ENCODE measurements at places on chromosomes 4 and X. TPM values are rescaled to one million over a fixed set of nuclear protein-coding genes. Genes with fewer than 3 reads are reported as not detected.

Gene TIGD2
- 19.6 TPM for total RNA-seq

Gene YIPF7
- total RNA-seq = not detected

Gene MAGEB10
- total RNA-seq = not detected

Gene GALNTL6
- under 0.01 TPM for total RNA-seq

Gene CXorf65
- not detected for total RNA-seq

Gene PLXNA3
- 39.3 TPM for total RNA-seq

Gene THAP9
- 5.5 TPM for total RNA-seq

Gene DIPK2B
- not detected for total RNA-seq

Gene RTL5
- under 0.01 TPM for total RNA-seq

Gene XG
- 0.43 TPM for total RNA-seq

Gene CC2D2A
- total RNA-seq = 8.3 TPM

Gene XAGE1B
- not detected for total RNA-seq

Gene ADRA2C
- 0.93 TPM for total RNA-seq

Gene ARHGAP4
- 1.4 TPM for total RNA-seq

Gene FGF13
- total RNA-seq = 3.0 TPM

Gene GAGE12F
- total RNA-seq = not detected

Gene FDCSP
- total RNA-seq = not detected

Gene GASK1B
- total RNA-seq = 10.1 TPM

Gene DRD5
- total RNA-seq = not detected

Gene STBD1
- 8.9 TPM for total RNA-seq

Gene ZMAT1
- 0.28 TPM for total RNA-seq

Gene RAP2C
- 30.8 TPM for total RNA-seq

Gene PPP4R3C
- not detected for total RNA-seq

Gene FMR1
- total RNA-seq = 35.2 TPM

Gene ADH7
- total RNA-seq = 3.8 TPM

Gene FHIP1A
- total RNA-seq = 53.2 TPM

Gene RAB41
- not detected for total RNA-seq

Gene HSFX1
- total RNA-seq = 0.93 TPM

Gene ODAPH
- not detected for total RNA-seq

Gene SCRG1
- total RNA-seq = not detected

Gene STARD8
- 0.07 TPM for total RNA-seq

Gene C4orf50
- not detected for total RNA-seq

Gene DACH2
- not detected for total RNA-seq

Gene TMEM187
- 5.1 TPM for total RNA-seq

Gene PTPN13
- total RNA-seq = 63.5 TPM

Gene MAGEA6
- not detected for total RNA-seq

Gene SLC6A14
- 19.8 TPM for total RNA-seq

All from nasal cavity respiratory epithelium epithelial cell of viscerocranial mucosa (primary cell).